ENCODE measurements at places on chromosomes 1 and 21.
A peak's percentile ranks its signal among the peaks of the same experiment; 100 is the strongest.

GRCh38 chr1:114561333-114561732 lies 20.1 kb downstream of the BCAS2 start:
- no peak for DNase-seq

DNA sequence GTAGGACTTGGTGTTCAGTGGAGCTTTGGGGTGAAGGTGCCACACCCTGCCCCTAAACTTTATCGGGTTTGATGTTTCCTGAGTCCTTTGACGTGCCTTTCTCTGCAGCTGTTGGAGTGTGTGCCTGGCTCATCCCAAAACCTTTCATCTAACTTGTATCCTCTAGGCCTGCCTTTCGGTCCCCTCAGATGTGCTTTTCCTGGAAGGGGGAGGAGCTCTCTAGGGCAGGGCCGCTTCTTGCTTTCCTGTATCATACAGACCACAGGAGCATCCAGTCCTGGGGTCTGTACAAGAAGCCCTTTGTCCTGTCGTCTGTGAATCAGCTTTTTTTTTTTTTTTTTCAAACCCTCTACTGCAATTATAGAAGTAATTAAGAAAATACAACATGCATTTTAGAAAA lies 35.7 kb downstream of the PTGFRN start:
- DNase-seq = no peak

- DNase-seq = no peak
Observed at GRCh38 chr1:168424281-168424680, 119.5 kb downstream of the XCL2 start.

DNA sequence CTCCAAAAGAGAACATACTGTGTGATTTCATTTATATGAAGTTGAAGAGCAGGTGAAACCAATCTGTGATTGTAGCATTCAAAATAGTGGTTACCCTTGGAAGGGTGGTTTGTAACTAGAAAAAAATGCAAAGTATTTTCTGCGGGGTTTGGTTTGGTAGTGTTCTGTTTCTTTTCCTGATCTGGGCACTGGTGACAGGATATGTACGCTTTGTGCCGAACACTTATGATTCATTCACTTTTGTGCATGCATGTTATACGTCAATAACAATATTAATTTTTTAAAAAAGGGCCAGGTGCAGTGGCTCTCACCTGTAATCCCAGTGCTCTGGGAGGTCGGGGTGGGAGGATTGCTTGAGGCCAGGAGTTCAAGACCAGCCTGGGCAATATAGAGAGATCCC lies 63.8 kb downstream of the CD34 start:
- no peak for DNase-seq

DNA sequence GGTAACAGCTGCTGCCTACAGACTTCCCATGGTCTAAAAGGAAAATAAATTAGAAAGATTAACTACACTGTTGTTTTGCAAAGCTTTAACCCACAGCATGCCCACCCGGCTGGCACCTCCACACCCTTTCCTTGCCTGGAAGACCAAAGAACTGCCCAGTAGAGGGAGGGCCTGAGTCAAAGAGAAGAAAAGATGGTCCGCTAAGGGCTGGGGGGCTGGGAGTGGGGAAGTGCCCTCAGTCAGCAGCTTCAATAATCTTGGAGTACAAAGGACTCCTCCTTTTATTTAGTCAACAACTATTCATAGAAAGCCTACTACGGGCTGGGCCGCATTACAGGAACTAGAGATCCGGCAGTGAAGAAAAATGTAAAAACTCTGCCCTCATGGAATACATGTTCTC lies 40.6 kb downstream of the ERI3 start:
- DNase-seq = no peak

- DNase-seq = no peak
Observed at GRCh38 chr21:34042735-34043134, 30.6 kb upstream of the MRPS6 start.

DNA sequence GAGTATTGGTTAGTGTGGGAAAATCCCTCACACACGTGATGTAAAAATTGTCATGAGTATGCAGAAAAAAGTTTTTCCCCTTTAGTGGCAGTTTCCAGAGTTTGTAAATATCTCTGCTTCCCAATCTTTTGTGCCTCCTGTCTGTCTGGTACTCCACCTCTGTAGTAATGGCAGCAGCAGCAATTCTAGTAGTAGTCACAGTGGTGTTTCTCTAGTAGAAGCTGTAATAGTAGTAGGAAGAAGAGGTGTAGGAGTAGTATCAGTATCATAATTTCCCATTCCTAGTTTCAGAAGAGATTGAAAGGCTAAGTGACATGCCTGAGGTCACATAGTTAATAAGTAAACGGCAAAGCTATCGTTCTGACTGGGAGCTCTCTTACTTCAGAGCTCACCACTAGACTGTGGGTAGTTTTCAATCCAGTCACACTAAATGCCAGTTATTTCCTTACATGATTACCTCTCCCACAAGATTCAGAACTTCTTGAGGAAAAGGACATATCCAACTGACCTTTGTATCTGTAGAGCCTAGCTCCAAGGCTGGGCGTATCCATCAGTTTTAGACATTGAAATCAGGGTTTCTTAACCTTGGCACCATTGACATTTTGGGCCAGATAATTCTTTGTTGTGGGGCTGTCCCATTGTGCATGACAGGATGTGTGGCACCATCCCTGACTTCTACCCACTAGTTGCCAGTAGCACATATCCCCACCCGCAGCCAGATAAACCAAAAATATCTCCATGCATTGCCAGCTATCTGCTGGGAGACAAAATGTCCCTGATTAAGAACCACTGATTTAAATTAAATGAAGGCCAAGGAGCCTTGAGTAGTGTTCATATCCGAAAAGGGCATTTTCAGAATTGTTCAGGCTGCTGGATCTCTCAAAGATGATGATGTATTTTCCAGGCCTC lies 135.9 kb downstream of the FGGY start:
- DNase-seq = no peak

DNA sequence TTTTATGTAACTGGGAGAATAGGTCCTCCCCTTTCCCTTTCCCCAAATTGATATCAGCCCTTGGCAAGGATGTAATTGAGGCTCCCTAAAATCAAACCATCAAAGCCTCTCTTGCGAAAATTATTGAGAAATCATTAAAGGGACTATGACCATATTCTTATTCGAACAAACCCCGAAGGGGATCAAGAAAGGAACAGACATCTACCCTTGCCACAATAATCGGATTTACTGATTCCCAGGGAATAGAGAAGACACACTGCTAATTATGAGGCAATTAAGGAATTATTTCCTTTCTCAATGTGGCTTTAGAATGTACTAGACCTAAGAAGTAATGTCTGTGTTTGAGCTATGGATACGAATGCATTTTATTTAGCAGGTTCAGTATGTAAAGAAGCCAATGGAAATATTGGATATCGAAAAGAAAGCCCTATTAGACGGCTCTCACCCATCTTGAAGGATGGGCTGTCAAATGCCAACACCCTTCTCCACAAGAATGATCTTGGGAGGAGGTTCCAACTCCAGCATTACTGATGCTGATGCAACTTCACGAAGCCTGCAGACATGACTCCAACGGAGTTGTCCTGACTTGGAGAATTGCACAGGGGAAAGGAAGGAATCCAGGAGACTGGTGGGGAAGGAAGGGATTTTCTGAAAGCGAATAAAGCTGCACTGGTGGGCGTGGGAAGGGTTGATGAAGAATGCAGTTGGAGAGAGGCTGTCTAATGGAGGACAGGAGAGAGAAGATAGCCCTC lies 11.6 kb upstream of the PTPRF start:
- no peak for DNase-seq

DNA sequence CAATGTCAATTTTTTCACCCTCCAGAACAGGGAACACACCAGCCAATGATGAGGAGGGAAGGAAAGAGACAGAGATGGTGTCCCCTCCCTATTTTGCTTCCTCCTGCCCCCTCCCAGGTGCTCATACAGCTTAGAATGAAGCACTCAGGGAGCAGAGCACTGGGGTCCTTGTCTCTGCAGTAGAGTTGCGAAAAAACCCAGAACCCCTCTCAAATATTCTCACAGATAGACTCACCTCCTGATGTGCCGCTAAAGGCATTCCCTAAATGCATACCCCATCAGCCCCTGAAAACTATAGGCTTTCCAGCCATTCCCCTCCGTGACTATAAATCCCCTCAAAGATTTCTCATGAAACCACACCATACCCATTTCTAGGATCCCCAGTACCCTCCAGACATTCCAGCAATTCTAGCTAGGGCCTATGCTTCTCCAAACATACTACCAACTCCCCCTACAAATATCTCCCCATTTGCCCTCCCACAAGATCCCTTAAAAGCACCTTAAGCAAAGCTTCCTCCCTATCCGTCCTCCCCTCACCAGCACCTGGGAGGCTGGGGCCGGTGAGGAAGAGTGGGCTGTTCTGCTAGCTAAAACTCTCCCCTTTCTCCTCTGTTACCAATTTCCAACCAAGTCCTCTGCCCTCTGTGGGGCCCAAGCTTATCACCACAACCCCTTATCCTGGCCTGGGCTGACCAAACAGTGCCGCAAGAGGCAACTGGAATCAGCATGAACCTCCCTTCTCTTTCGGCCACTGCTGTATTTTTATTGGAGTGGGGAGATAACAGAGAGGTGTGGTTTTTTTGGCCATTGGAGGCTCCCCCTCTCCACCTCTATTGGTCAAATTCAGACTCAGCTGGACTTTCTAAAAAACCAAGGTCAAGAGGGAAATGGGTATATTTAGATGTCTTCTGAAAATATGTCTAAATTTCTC lies 54.7 kb downstream of the RHBG start:
- no peak for DNase-seq

- no peak for DNase-seq
Observed at GRCh38 chr1:99993468-99993845, 23.7 kb downstream of the SLC35A3 start.

DNA sequence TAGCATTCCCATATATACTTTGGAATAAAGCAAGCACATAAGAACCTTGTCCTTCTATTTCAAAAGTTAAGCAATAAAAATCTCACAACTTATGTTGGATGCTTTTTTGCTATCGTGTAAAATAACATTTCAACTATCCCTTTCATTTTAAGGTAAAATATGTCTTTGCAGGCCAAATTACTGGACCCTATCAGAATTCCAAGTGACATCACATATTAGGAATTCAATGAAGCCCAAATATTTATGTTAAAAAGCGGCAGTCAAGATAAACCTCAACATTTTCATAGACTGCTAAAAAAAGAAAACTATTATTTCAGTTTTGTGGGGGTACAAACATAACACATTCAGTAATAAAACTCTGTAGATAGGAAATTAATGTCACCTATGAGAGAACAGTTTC lies 252.0 kb downstream of the KCTD3 start:
- no peak for DNase-seq

DNA sequence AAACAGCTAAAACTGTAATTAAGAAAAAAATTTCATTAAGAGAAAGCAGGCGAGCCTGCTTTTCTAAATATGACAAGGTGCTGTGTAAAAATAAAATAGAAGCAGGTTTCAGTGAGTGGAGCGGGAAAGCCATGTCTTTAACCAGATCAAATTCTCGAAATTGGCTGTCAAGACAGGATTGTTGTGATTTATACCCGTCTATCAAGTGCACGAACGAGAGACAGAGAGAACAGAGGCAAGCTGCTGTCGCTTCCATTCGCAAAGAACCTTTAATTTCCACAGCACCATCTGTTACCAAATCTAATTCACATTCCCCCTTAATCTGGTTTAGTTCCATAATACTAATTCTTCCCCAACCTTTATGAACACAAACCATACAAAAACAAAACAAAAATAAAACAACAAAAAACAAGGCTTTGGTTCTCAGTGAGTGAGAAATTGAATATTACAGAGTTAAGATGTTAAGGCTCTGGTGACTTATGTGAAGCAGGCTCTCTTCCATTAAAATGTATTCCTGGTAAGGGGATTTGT lies 35.0 kb downstream of the ESRRG start:
- no peak for DNase-seq

DNA sequence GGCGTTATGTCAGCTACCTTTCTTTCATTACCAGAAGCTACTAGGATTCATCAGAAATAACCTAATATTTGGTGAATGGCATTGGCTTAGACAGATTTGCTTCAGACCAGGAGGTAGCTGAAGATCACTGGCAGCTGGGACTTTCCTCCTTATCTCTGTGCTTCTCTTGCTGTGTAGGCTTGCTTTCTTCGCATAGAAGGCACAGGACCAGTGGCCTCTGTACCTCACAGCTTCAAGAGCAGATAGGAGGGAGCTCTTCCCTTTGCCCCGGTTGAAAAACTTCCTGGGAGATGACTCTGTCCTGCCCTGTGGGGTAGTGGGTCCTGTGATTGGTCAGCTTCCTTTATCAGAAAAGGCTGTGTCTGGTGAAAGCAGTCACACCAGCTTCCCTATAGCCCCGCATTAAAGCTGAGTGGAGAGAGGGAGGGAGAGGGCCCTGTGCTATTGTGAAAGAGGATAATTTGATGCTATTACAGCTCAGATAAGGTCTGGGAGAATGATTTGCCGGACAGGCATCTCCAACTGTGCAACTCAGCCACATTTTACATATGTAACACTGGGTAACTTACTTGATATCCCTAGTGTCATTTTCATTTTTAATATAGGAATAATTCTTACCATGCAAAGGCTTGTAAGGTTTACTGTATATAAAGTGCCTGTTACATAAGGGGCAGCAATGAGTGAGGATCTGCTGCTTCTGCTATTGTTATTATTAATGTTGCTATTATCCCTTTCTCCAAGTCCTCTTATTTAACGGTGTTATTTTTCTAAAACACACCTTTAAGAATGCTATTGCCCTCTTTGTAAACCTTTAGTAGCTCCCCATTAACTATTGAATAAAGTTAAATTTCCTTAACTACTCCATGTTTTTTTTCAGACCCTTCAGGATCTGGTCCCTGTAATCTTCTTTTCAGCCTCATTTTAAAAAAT lies 31.6 kb downstream of the OSBPL9 start:
- no peak for DNase-seq

DNA sequence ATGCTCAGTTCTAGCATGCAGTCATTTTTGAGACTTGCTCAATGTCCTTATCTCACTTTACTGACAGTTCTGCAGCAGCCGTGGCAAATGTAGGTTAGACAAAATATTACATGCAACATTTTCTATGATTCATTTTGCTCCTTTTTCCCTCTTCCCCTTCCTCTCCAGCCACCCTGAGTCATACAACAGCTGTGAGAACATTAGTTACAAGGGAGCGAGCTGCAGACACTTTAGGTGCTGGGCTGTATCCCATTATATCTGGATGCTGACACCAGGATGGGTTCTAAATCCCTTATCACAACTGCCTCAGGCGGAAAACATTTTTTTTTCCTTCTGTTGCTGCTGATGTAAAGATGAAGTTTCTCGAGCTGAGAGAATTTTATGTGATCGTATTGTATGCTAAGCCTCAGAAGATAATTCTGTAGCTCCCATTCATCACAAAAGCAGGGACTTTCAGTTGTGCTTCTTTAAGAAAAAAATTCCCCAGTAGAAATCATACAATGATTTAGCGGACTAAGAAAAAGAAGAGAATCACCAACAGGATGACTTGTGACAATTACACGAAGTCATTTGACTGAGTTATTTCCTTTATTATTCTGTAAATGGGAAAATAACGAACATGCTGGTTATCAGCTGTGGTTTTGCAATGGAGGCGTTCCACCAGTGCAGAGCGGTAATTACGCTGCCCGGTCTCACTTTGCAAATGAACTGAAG lies 345.0 kb downstream of the DISC1 start:
- DNase-seq = no peak

DNA sequence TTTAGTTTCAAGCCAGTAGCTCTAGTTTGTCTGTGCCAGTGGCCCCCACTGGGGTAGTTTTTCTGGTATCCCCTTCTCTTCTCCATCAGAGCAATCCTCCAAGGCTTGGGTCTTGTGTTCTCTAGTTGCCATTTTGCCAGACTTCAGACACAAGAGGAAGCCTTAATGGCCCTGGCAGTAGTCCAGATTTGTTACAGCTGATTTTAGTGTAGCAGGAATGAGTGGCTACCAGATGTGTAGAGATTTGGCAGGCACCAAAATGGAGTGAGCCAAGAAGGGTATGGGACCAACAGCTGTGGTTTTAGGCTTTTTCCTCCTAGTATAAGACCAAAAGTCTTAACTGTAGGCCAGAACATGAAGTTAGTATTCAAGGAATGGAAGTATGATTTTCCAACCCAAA lies 56.8 kb downstream of the ACP6 start:
- peak; percentile 45 for DNase-seq
